Muscle of arm (tissue), 14 donors: ENCODE measurements at places on chromosomes 13 and 19. TPM values are rescaled to one million over a fixed set of nuclear protein-coding genes. Genes with fewer than 3 reads are reported as not detected.

- no peak for DNase-seq
Measured at GRCh38 chr19:16022681-16023080, 53.6 kb upstream of the TPM4 start.

DNA sequence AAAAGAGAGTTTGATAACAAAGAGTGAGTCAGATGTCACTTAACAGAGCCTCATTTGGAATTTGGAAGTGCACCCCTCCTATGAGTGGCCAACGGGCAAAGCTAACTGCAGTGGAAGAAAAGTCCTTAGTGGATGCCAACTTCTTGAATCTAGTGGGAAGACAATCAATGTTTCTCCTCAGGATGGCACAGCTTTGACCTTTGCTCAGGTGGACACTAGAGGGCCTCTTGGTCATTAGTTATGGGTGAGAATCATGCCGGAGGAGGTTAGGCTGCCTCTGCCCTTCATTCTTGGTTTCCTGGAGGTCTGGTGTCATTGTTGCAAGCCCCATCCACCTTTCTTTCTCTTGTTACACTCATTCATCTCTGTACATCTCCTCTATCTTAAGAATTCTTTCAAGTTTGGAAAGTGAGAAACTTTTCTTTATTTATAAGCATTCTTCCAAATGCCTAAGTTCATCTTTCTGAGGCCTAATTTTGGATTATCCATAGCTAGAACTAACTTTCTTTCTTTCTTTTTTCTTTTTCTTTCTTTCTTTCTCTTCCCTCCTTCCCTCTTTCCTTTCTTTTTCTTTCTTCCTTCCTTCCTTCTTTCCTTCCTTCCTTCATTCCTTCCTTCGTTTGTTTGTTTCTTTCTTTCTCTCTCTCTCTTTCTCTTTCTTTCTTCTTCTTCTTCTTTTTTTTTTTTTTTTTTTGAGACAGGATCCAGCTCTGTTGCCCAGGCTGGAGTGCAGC lies 327.2 kb upstream of the TSHZ3 start:
- DNase-seq = no peak

- DNase-seq = no peak
Measured at GRCh38 chr13:97538203-97538602, 104.2 kb downstream of the RAP2A start.

DNA sequence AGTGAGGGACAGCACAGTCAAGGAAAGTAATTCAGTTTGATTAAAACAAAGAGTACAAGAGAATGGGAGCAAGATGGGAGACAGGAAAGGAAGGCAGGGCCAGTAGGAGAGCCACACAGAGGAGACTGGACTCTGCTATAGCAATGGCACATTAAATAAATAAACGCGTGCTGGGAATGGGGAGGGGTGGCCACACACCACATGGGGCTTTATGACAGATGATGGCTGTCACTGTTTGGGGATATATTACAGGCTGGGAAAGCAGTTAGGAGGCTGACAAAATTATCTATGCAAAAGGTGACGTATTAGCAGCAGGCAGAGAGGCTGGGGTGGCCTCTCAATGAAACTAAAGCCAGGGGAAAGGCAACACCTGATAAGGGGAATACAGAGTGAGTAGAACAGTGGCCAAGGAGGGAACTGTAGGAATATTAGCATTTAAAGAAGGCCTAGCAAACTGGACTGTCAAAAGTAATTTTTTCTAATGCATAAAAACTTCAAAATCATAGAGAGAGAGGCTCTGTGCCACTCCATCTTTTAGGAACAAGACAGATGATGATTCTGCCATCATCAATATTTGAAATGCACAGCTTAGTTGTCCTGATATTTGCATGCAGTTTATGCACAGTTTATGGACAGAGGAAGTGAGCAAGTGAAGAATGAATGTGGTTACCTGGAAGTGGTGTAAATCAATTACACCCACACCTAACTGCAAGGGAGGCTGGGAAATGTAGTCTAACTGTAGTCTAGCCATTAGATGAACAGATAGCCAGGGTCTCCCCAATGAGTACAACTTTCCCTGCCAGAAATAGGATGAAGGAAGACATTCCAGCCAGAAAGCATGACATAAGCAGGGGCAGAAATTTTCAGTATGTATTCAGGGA lies 346.5 kb downstream of the FOXO1 start:
- DNase-seq = no peak

- no peak for DNase-seq
Measured at GRCh38 chr13:31367410-31367809, 167.6 kb downstream of the B3GLCT start.

GRCh38 chr13:98320561-98321105 lies 143.6 kb upstream of the RNF113B start:
- no peak for DNase-seq

DNA sequence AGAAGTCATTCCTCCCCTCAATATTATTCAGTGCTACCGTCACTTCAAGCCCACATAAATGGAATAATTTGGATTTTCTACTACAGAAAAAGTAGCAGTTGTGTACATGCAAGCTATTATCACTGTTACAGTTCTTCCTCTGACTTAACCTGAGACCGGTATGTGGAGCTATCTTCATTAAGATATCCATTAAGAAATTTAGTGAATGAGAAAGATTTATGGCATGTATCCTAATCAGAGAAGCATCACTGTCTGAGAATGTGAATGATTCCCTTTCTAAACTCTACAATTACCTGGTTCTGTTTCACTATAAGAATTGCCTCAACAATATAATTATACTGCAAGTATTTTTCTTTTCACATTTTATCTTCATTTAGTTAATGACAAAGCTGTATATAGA lies 278.7 kb downstream of the KLF5 start:
- DNase-seq = no peak

- peak; percentile 83 for DNase-seq
Measured at GRCh38 chr19:16077984-16078758, 1.9 kb downstream of the TPM4 start.

DNA sequence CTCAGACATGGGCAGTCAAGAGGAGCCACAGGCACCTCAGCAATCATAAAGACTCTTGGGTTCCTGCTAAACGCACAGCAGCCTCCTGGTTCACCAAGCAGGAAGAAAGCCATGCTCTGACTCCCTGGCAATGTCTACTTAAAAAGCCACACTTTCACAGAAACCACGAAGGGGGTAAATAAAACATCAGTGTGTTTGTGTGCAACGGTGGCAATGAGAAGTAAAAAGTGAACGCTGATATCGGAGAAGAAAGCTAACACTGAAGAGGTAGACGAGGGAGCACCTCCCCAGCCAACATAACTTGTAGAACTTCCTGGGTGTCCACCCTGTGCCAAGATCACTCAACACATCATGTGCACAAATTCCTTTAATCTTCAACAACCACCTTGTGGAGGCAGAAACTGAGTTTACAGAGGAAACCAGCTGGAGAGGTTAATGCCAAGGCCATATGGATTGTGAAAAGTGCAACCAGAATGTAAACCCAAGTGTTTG lies 30.2 kb downstream of the HSPH1 start:
- no peak for DNase-seq

DNA sequence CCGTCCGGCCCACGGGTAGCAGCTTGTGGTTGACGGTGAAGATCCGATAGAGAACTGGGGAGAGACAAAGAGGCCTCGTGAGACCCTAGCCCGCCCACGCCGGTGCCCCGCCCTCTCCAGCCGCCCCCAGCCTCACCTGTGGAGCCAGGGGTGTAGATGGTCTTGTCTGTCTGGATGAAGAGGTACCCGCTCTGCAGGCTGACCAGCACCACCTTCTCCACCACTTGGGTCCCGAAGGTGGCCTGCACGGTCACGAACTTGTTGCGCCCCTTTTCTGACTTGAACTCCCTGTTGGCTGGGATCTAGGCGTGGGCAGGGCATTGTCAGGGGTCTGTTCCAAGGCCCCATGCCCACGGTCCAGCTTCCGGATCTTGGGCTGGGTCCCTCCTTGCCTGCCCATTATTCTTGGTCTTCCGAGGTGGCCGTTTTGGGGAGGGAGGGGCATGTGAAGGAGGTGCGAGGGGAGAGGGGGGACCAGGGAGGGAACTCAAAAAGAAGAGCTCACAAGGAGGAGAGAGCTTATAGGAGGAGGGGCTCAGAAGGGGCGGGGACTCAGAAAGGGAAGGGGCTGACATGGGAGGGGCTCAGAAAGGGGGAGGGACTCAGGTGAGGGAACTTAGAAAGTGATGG lies 2.2 kb downstream of the C3 start:
- DNase-seq = no peak

GRCh38 chr13:111853721-111854120 lies 213.2 kb upstream of the SOX1 start:
- no peak for DNase-seq

GRCh38 chr13:98313922-98314292 lies 136.8 kb upstream of the RNF113B start:
- no peak for DNase-seq

GRCh38 chr13:104868806-104869205 lies 1666.7 kb downstream of the EFNB2 start:
- DNase-seq = no peak

DNA sequence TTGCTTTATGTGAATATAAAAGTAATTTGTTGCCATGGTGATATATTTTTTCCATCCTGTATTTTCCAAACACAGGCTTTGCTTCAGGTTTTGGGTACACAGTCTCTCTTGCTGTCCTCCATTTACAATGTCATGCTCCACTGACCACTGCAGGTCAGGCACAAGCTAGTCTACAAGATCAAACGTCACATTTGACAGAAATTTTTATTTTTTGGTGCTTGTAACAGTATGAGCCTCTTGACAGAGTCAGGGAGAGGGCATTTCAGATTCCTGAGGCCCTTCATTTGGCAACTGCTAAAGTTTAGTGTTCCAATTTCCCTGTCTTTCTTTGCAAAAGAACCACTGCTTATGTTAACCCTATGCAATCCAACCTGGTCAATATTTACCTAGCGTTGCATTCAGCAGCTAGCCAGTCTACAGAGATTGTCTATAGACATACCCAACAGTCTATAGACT lies 175.0 kb downstream of the RFC3 start:
- peak; percentile 55 for DNase-seq

- DNase-seq = no peak
Measured at GRCh38 chr19:2488942-2489731, 13.2 kb downstream of the GADD45B start.

- DNase-seq = no peak
Measured at GRCh38 chr13:109755997-109756396, 30.4 kb downstream of the IRS2 start.

- DNase-seq = no peak
Measured at GRCh38 chr13:62088165-62088564, 672.5 kb upstream of the PCDH20 start.

- no peak for DNase-seq
Measured at GRCh38 chr19:4539693-4540581, at the start of gene LRG1. TSS of gene LRG1 (minus strand) at chr19:4540036. CDS start at chr19:4540013, 23 bp downstream.

- DNase-seq = no peak
Measured at GRCh38 chr13:99218969-99219368, 18.3 kb downstream of the UBAC2 start.

GRCh38 chr19:1169921-1170885 lies 3.9 kb downstream of the SBNO2 start:
- no peak for DNase-seq

- peak; percentile 20 for DNase-seq
Measured at GRCh38 chr19:16957151-16957701, 68.4 kb downstream of the F2RL3 start.

Gene SLC6A16
- polyA plus RNA-seq = 1.6 TPM

Gene ZNF135
- polyA plus RNA-seq = 17.4 TPM

Gene SOX1
- not detected for polyA plus RNA-seq

Gene NKG7
- polyA plus RNA-seq = 2.4 TPM

Gene ZNF90
- not detected for polyA plus RNA-seq

Gene OR4F17
- polyA plus RNA-seq = not detected

Gene RNF113B
- not detected for polyA plus RNA-seq

Gene ZNF793
- polyA plus RNA-seq = 12.3 TPM

Gene TTYH1
- polyA plus RNA-seq = 11.7 TPM

Gene MUC16
- polyA plus RNA-seq = not detected

Gene CCDC8
- polyA plus RNA-seq = 86.6 TPM

Gene RYR1
- 330 TPM for polyA plus RNA-seq

Gene ALOX5AP
- 4.4 TPM for polyA plus RNA-seq

Gene FCHO1
- 1.0 TPM for polyA plus RNA-seq

Gene LILRA2
- 0.80 TPM for polyA plus RNA-seq
